ENCODE measurements at places on chromosomes 6 and 20.
A peak's percentile ranks its signal among the peaks of the same experiment; 100 is the strongest.

DNA sequence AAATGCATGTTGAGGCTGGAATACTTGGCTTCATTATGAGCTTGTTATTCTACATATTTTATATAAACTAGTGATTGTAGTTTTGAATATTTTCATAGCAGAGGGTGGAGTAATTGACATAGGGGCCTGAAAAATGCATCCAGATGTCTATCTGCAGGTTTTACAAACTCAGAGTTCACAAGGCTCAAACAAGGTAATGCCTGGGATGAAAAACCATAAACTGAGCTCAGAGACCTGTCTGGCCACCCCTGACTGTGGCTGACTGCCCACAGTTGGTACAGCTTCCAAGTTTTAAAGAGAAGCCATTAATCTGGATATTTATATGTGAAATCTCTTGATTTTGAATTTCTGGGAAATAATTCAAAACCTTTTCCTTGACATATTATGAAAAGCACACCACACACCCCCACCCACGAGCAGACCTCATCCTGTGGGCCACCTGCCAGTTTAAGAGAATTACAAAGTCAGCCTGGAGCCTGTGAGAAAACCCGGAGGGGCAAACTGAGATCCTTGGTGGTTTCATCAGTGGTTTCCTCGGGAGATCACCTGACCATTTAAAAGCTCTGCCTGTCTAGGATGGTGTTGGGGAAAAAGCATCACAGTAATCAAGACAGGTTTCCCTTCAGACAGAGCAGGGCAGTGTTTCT, 230.1 kb downstream of the SAMD5 start:
- peak; percentile 26 for DNase-seq

GRCh38 chr6:330948-331347, 38.7 kb downstream of the DUSP22 start:
- DNase-seq = no peak

DNA sequence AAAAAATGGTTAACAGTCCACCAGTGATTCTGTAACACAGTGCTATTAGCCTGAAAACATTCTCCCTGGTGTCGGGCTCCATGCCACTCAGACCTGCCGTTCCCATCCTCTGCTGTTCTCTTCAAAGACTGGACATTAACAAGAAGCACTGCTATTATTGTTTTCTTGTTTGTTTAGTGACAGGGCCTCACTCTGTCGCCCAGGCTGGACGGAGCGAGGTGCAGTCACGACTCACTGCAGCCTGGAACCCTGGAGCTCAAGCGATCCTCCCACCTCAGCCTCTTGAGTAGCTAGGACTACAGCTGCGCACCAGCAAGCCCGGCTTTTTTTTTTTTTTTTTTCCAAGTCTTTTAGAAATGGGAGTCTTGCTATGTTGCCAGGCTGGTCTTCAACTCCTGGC, 9.6 kb downstream of the RMND1 start:
- DNase-seq = no peak

GRCh38 chr20:21516180-21516567, 2.3 kb upstream of the NKX2-2 start:
- no peak for DNase-seq

DNA sequence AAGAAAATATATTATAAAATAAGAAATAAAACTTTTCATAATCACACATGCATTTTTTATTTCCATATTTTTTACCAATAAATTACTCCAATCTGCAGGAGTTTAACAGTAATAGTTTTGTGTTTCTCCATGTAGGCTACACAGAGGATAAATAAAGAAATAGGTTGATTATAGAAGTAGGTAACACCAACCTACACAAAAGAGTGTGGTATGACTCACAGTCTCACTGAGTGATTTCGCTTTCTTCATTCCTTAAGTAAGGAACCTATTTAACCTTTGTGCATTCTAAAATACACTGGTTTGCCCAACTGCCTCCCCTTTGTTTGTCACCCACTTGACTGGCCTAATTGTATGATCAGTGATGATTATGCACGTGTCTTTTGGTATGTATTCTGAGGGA, 244.2 kb upstream of the RIMS1 start:
- no peak for DNase-seq

DNA sequence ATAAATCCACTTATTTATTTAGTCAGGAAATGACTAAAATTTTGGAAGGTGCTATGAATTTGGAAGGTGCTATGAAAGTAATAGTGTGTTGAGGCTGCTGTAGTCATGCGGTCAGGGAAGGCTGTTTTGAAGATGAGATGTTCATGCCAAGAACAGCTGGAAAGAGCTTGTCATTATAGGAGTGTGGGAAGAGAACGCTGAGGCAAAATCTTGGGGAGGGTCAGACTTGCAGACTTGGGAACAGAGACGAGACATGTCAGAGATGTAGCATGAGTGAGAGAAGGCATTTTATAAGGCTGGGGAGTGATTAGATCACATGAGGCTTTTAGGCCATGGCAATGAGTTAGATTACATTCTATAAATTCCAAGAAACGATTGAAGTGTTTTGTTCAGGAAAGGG, 124.0 kb upstream of the B3GAT2 start:
- peak; percentile 40 for DNase-seq

DNA sequence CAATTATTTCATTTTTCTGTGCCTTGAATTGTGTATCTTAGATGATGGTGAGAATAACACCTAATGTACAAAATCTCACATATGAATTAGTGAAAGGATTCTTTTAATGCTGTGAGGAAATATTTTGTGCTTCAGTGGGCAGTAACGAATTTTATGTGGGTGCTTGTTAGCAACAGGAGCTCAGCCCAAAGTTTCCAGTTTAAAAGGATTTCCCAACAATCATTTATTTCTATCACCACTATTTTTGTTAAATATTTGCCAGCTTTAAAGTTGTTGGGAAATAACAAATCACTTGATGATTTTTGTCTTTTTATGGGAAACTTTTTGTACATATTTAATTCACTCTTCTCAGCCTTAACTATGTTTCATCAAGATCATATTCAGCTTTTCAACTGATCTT, 111.8 kb downstream of the QKI start:
- DNase-seq = no peak

GRCh38 chr6:27806981-27807440, 105.2 kb downstream of the OR2B2 start:
- DNase-seq = peak; percentile 72

DNA sequence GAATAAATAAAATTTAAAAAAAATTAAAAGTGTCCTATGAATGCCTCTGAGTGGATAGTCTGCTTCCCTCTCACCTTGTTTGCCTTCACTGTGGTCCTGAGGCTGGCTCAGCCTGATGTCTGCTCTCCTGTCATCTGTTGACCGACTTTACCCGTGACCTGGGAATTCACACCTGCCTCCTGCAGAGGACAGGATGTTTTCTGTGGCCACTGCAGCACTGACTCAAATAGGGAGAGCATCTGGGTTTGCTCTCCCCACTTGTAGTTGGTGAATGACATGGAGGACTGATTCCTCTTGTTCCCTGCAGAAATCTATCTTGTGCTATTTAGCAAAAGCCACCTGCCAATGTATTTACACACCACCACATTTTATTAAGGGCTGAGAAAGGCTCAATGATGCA, 52.4 kb upstream of the ERVFRD-1 start:
- DNase-seq = no peak

DNA sequence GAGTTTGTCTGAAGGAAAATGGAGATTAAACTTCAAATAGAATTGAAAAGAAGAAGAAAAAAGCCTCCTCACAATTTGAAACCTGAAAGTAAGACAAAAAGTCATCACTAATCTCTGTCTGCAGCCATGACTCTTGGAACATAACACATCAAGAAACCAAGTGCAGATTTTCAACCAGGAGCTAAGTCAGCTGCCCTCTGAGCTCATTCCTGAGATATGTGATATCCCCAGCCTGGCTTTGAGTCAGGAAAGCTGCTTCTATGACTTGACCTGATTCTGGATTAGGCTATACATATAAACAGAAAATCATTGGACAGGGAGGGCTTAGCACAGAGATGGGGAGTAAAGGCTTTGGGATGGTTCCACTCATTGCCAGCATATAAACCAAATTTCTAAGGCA, 891.4 kb downstream of the TFAP2A start:
- peak; percentile 91 for DNase-seq
